NCI-H187 (cell line): ENCODE measurements at places on chromosomes 6 and 20.

GRCh38 chr6:53517021-53517420, 27.9 kb downstream of the GCLC start:
- DNase-seq, result no peak

GRCh38 chr6:134437376-134437775, 119.5 kb upstream of the SGK1 start:
- DNase-seq, result no peak

DNA sequence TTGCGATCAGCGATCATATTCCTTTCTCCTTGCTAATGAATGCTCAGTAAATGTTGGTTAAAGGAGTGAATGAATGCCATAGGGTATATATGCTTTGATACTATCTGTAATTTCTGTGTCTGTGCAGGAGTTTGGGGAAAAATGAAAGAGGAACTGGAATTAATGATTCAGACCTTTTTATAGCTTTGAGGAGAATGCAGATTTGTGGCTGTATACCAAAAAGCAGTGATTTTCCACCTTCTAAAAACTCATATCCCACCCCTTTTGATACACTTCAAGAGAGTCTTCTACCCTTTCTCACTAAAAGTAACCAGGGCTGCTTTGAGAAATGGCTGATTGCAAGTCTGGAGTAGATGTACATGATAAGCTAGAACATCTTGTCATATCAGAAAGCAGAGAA, 26.6 kb upstream of the SUMO4 start:
- no peak for DNase-seq

DNA sequence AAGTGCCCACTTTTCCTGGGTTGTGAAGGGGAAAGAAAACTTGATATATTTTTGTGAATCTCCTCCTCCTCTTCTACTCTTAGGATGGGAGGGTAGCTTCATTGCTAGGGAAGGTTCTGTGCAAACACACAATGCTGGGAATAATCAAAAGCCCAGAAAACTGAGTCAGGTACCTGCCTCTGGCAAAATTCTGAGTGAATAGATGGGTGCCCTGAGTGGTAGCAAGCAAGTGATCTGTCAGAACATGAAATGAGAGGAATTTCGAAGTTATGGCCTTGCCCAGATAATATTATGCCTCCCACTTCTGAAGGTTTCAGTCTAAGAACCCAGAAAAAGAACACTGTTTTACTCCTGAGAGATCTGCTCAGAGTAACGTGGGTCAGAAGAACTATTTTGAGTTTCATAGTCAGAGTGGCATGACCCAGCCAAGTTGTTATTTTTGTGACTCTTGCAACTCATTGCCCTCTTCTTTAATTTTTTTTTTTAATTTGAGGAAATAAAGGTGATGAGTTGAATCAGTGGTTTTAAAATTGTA, 158.3 kb downstream of the BMP2 start:
- no peak for DNase-seq

DNA sequence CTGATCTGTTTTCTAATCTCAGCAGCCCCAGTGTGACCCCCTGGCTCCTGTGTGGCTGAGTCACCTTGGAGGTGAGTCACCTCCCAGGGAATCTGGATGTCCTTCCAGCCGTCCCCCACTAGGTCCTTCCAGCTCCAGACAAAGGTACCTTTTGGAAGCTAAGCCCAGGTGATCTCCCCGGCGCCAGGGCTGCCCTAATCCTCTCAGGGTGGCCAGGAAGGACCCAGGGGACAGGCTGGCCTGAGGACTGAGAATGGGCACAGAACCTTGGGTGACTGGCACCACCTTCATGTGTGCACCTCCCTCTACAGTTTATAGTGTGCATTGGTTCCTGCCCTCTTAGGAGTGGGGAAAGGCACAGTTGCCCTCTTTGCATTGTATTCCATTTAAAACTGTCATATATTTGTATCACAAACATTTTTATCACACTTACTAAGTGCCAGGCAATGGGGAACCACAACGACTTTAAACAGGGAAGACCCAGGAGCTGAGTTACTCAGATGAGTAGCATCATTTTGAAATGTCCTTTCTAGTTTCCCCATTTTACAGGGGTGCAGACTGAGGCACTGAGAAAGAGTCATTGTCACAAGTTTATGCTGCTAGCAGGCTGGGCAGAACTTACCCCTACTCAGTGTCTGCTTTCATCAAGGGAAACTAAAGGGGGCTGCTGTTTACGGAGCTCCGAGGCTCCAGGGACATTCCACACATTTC, 2.6 kb upstream of the BPIFB4 start:
- DNase-seq, result no peak

GRCh38 chr20:18578581-18578980, 9.3 kb upstream of the DTD1 start:
- DNase-seq, result no peak

- DNase-seq, result no peak
These were observed 106.7 kb downstream of the MAP3K5 start for GRCh38 chr6:136685540-136686108.

DNA sequence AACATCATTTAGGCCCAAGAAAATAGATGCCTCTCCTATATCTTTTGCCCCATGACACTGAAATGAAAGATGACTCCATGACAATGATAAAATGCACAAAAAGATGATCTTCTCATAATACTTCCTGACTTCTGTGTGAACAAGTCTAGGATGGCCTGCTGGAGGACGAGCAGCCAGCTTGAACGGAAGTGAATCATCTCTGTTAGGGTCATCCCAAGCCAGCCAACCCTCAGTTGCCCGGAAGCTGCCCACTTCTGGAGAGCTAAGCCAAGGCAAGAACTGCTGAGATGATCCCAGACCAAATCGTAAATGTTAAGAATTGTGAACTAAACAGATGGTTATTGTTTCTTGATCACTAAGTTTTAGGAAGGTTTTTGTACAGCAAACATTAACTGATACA, 249.7 kb upstream of the HS3ST5 start:
- no peak for DNase-seq

DNA sequence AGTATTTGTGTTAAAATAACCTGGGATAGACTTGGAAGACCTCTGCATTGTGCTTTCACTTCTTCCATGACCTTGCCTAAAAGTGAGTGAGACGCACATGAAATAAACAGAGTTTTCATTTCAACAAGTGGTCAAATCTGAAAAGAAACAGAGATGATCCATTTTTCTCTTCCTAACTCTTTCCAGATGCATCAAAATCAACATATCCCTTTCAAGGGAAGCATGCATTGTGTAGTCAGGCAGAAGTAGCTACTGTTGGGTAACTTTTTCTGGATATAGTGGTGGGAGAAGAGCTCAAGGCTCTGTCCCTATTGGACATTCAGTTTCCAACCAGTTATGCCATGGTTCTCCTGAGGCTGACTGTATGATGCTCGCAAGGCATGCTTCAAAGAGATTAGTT, 233.0 kb upstream of the JAG1 start:
- DNase-seq, result no peak

GRCh38 chr6:162917506-162917905, 189.7 kb downstream of the PACRG start:
- DNase-seq, result no peak

- DNase-seq, result no peak
These were observed 12.0 kb downstream of the ID4 start for GRCh38 chr6:19849196-19849595.
